H4 (cell line): ENCODE measurements at places on chromosomes 3 and 15.

GRCh38 chr3:78163379-78163778 lies 1123.5 kb downstream of the ROBO2 start:
- DNase-seq = no peak

- no peak for DNase-seq
These were observed 175.6 kb downstream of the IL5RA start for GRCh38 chr3:2934541-2934940.

DNA sequence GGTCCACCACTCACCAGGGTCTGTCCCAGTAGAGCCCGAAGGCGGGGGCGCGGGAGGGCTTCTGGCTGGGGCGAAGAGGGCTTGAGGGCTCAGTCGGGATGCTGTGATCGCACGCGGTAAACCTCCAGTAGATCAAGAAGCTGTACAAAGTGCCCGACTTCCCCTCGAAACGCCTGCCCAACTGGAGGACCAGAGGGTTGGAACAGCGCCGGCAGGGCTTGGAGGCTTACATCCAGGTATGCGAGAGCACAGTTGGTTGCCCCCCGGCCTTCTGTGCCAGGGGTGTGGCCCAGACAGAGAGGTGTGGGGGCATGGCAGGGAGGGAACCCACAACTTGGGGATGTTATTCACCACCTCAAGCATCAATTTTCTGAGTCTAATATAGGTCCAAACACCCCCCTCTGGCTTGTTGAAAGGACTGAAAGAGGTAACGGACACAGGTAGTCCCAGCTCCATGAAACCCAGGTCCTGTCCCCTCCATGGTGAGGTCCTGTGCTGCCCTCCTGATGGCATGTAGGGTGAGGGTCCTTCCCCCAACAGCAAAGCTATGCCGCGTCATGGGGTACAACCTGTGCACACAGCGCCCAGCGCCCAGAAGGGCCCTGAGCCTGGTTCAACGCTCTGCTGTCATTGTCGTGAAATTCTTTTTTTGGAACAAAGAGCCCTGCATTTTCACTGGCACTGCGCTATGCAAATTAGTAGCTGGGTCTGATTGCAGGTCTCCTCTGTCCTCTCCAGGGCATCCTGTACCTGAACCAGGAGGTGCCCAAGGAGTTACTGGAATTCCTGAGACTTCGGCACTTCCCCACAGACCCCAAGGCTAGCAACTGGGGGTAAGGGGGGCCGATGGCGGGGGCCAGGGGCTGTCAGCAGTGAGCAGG lies 1.2 kb downstream of the SNX22 start:
- no peak for DNase-seq

GRCh38 chr3:60146121-60146520 lies 1096.3 kb upstream of the CFAP20DC start:
- no peak for DNase-seq
